GM19239 (cell line): ENCODE measurements at places on chromosomes 1 and 21.

GRCh38 chr21:28604946-28605537 is 387.6 kb downstream of the LTN1 start:
- peak; percentile 10 for DNase-seq

- DNase-seq, result peak; percentile 71
These were observed at the start of the genes POLR3C and RNF115 for GRCh38 chr1:145823565-145824498. TSS of gene POLR3C (plus strand) at chr1:145824200. CDS start at chr1:145825777, 1,577 bp downstream. TSS of gene RNF115 (minus strand) at chr1:145824095. CDS start at chr1:145823873, 222 bp downstream.

- DNase-seq, result no peak
These were observed 34.8 kb upstream of the SAMD13 start for GRCh38 chr1:84266748-84267147.

DNA sequence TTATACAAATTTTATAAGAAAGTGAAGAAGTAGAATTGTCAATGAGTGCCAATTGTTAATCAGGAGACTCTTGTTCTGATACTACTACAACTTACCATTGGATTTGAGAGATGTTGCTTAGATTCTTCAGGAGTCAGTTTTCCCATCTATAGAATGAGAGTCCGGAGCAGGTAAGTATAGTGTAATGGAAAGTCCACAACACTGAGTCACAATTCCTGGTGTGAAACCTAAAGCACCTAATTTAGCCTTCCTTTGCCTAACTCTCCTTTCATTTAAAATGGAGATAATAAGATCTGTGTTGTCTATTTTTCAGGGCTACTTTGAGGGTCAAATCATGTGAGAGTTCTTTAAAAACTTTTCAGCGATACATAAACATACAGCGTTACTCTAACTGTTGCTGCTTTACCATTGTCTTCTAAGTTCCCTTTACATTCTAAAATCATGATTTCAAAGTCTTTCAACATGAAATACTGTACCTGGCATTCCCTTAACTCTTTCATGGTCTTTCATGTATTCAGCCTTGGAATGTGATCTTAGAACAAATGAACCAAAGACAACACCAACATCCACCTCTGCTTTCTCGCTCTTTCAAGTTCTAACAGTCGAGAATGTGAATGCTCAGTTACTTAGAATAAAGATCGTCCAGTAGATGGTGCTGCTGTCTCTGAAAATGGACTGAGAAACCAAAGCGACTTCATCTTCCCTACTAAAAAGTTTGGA is 90.9 kb downstream of the SLC30A10 start:
- DNase-seq, result no peak

GRCh38 chr1:96075704-96076455 is 645.7 kb upstream of the PTBP2 start:
- no peak for DNase-seq

GRCh38 chr1:151534662-151535278 is 5.3 kb upstream of the TUFT1 start:
- DNase-seq, result peak; percentile 63

DNA sequence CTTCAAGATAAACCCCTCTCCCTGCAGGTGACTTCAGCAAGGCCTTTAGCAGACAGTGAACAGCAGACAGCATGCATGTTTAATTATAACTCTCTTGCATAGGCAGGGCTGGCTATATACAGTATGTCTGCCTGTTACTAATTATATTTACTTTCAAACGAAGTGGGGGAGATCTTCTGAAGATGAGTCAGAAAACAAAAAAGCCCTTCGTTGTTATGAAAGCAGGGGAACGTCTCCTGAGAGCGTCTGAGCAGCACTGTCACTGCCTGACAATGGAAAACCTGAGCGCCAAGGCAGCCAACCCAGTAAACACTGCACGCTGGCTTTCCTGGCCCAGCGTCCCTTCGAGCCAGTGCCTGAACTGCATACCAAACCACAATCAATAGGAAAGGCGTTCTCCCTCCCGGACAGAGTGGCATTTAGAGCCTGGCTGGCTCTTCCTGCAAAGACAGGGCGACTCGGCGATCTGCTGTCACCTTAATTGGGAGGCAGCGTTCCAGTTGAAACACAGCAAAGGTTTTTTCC is 54.1 kb downstream of the TOMM20 start:
- no peak for DNase-seq

GRCh38 chr21:39852021-39852721 is 15.1 kb upstream of the PCP4 start:
- no peak for DNase-seq

GRCh38 chr1:21620496-21620895 is 48.7 kb downstream of the RAP1GAP start:
- DNase-seq, result no peak

DNA sequence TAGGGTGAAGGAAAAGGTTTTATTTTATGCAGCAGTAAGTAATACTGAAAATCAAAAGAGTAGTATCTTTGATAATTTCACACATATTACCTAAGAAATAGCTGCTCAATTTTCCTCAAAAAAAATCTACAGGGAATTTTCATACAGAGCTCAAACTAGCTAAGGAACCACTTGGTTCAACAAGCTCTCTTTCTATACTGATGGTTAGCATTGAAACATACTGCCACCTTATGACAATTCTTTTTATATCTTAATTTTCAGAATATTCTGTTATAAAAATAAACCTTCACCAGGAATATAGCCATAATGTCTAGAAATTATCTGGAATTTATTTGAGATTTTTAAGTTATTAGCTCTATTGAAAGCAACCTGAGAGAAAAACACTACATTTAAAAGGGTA is 142.1 kb downstream of the DPYD start:
- no peak for DNase-seq

DNA sequence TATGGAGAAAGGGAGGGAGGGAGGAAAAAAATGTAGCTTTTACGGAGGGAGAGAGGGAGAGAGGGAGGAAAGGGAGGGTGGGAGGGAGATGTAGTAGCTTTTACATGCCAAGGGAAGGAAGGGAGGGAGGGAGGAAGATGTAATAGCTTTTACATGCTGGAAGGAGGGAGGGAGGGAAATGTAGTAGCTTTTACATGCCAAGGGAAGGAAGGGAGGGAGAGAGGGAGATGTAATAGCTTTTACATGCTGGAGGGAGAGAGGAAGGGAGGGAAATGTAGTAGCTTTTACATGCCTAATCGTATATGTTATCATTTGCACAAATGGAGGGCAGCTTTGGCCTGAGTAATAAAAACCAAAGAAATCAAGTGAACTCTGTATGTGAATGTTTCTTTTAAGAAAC is 35.6 kb downstream of the EEIG2 start:
- no peak for DNase-seq

DNA sequence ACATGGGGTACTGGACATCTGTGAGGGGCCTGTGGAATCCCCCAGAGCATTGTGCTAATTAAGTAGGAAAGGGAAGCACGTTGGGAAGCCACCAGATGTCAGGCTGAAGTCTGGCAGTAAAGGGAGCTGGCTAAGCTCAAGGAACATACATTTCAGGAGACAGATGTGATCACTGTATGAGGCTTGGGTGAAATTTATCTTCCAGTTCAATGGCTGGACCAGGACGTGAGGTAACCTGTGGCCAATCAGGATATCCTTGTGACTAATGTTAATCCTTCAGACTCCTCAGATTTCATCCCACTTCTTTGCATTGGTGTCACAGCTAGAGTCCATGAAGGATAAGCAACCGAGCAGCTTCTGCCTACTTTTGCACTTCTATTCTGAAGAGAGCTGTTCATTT is 110.2 kb upstream of the APP start:
- DNase-seq, result no peak

- no peak for DNase-seq
These were observed 195.4 kb upstream of the RUNX1 start for GRCh38 chr21:35244514-35244913.

DNA sequence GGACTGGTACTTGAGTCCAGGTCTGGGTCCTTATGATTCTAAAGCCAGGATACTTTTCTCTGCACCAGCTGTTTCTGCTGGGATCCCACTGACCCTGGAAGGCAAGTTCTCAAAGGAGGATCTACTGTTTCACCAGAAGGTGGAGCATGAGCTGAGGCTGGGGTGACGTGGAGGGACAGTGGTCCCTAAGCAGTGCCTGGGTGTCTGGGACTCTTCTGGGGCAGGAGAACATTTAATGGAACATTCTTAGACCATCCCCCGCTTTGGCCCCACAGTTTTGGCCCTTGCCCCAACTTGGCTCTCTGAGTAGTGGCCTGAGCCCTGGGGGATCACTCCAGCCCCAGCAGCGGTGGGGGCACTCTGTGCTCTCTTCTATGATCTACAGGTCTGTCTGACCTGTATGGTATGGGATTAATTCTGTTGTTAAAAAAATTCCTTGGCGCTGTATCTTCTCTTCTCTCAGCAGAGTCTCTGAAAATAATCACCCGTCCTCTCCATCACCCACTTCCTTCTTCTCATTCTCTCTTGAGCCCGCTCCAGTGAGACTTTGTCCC is 60.3 kb upstream of the CSF3R start:
- no peak for DNase-seq

DNA sequence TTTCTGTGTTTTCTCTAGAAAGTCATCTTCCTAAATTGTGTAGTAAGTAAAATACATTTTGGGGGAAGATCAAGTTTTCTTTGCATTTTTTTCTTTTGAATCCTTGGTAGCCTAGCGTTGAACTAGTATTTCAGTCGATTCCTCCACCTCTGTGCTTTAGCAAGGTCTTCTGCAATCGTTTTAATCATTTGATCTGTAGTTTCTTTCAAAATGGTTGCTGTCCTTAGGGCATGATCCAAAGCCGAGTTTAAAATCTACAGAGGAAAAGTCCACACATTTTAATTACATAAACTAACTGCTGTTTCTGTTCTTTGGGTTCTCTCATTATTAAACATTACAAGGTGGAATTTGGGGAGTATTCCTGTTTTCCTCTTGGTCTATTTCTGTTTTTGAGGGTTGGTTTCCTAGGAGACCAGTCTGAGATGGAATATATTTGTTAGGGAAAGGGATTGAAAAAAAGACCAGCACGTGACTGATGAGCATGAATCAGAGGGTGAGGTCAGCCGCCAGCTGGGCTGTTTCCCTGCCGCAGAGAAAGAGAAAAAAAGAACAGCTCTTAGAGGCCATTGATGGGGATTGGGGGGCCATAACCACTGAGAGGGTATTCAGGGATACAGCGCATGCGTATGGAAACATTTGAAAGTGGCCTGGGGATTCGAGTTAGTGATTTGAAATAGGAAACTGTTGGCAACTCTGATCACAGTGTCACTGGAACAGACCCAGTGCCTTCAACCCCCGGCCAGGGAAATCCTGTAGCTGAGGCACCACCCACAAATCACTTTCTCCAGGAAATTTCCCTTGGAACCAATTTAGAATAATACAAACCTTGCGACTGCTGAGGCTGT is 40.6 kb downstream of the AKNAD1 start:
- DNase-seq, result no peak

DNA sequence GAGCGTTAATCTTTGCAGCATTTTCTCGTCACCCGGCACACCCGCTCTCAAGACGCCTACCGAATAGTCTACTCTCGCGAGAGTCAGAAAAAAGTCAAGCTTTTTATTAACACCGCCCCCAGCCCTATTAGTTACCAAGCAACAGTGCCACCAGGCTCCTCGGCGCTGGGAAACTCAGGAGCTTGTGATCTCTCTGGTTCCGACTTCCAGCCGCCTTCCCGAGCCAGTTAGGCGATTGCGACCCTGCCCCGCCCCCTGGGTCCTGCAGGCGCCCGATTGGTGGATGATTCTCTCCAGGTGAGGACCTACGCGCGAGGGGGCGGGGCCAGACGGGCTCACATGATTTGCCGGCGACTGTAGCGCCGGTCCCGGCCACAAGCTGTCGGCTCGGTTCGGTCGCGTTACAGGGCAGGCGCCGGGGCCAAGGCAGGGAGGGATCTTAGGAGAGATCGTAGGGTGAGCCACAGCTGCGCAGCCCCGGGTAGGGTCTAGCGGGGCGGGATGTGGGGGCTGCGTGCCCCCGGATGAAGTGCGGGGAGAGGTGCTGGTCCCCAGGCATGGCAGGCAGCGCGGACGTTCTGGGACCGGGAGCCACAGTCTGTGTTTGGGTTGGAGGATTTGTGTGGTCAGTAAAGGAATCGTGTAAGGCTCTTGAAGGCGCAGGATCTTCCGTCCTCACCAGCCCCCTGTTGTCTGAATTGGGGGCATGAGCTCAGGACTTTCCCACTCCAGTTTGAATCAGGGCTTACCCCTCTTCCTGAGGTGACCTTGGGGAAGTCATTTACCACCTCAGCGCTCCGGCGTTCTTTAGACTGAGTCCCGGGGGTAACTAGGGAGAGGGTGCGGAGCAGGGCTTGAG is at the start of gene PFKFB2:
Gene PFKFB2 (plus strand): TSS at position 365 of the 859 bp plus-strand sequence. CDS start 1,443 bp downstream, outside the sequence.
- DNase-seq, result peak; percentile 79

- no peak for DNase-seq
These were observed 53.9 kb upstream of the TIAM1 start for GRCh38 chr21:31397939-31398338.
